ENCODE measurements at places on chromosomes 4 and X.

- DNase-seq: no peak
Observed at GRCh38 chrX:11480626-11481025, 185.1 kb downstream of the ARHGAP6 start.

DNA sequence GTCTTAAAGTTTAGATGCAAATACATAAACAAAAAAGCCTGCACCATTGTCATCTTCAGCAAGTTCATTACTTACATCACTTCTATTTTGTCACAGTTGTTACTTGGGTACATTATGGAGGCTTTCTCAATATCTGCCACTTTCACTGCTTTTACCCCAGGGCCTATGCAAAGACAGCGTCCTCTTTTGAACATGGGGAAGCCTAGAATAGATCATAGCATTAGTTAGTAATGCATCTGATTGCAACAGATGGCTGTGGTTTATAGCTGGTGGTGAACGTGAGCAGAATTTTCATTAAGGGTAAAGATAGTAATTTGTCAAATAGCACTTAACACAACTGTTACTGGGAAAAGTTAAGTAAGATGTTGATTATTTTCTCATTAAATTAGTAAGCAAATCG is 729 bp downstream of the CXCL11 start:
- no peak for DNase-seq

DNA sequence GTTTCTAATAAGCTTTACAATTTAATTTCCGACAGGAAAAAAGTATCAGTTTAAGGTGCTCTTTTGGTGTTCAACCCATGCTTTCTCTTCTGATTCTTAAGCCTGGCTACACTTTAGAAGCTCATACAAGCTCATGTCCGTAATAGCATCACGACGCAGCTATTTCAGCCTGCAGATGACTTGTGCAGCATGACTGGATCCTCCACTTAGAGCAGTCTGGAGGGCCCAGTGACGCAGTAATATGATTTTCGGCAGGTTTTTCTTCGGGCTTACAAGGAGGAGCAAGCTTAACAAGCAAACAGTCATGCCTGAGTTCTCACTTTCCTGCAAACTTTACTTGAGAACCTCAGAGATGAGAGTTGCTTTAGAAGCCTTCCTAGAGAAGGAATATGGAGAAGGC is 85.3 kb upstream of the MAML3 start:
- DNase-seq: no peak

DNA sequence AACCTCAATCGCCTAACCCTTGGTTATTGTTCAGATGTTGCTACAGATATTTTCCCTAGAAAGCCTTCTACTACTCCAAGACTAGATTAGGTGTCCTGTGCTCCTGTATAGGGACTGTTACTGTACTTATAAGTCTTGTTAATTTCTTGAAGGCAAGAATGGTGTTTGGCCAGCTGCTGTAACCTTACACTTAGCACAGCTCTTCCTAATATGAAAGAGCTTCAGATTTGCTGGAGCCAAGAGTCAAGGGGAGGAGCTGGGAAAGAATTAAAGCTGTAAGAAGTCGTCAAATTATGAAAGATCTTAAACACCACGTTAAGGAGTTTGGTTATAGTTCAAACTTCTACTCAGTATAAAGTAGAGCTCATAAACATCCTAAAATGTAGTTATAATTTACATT is 245.9 kb upstream of the TLL1 start:
- no peak for DNase-seq

- DNase-seq: no peak
Observed at GRCh38 chr4:7224001-7224400, 31.7 kb downstream of the SORCS2 start.

GRCh38 chrX:23952984-23953907 is 45.4 kb downstream of the CXorf58 start:
- no peak for DNase-seq

- DNase-seq: no peak
Observed at GRCh38 chrX:94744786-94745185, 1070.8 kb downstream of the FAM133A start.
